GDM1 (cell line): ENCODE measurements at places on chromosomes 12 and 14.
A peak's percentile ranks its signal among the peaks of the same experiment; 100 is the strongest.

DNA sequence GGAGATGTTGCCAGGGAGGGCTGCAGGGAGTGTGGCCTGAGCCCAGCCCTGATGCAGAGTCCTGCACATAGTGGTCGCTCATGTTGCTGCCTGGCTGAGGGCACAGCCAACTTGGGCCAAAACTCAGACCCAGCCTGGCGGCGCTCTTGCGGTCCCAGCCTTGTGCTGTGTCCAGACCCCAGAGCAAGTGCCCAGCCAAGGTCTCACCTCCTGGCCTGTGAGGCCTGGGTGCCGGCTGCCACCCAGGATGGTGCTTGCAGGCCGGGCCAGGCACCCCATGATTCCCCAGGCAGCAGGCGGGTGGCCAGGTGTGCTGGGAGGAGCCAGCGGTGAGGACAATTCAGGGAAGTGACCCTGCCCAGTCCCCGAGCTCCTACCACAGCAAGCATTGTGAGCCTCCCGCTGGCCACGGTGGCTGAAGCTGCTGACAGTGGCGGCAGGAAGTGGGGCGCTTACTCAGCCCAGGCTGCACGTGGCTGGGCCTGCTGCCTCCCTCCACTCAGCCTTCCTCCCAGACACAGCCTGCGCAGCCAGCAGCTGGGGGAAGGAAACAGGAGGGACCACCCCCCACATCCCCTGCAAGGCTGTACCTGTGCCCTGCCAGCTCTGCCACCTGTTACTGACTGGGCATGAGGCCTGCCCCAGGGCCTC is 17.7 kb upstream of the PGF start:
- DNase-seq: peak; percentile 58

GRCh38 chr12:114391088-114391487 is 14.9 kb downstream of the TBX5 start:
- no peak for DNase-seq

- no peak for DNase-seq
Measured at GRCh38 chr12:32292151-32292550, 107.2 kb upstream of the FGD4 start.

- no peak for DNase-seq
Measured at GRCh38 chr12:10554756-10555481, 49.2 kb downstream of the EIF2S3B start.

GRCh38 chr12:110354172-110354780 is 49.2 kb downstream of the ANAPC7 start:
- DNase-seq: peak; percentile 88

GRCh38 chr12:103181366-103182152 is 224.1 kb downstream of the ASCL1 start:
- DNase-seq: no peak

GRCh38 chr12:72872238-72872887 is 600.2 kb downstream of the TRHDE start:
- DNase-seq: no peak

- no peak for DNase-seq
Measured at GRCh38 chr14:96202441-96203094, 2.1 kb upstream of the BDKRB2 start.
